ENCODE measurements at places on chromosomes 5 and 9.

DNA sequence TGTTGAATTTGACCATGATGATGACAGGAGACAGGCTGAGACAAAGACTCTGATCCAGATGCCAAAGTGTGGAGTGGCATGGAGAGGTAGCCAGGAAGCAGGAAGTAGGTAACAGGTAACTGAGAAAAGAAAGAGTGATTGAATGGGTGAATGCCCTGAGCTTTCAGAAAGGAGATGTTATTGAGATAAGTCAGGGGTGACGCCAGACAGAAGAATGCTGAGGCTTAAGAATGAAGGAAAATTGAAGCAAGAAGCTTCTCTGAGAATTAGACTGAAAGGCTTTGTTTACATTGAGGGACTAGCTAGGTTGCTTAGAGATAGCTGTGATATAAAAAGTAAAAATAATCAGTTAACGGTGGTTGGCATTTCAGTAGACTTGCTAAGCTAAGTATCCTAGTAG lies 165.7 kb downstream of the PSAT1 start:
- DNase-seq, result no peak

DNA sequence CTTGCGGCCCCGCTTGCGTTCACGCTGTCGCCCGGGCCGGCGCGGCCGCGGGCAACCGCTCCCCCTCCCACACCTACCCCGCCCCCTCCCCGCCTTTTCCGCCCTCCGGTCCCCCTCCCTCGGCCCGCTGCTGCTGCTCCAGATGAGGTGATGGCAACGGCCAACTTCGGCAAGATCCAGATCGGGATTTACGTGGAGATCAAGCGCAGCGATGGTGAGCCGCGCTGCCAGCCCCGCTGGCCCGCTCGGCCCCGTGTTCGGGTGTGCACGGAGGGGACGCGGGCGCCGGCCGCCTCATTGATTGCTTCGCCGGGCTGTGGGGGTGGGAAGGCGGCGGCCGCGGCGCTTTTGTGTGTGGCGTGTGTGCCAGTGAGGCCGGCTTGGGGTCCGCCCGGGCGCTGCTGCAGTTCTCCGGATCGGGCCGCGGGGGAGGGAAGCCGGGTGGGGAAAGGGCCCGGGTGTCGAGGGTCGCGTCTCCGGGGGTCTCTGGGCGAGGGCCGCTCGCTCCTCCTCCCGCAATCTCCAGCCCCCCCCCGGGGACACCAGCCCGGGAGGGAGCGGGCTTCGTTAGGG lies 403 bp downstream of the KIF2A start:
- no peak for DNase-seq

GRCh38 chr9:35839926-35840325 lies 10.9 kb downstream of the TMEM8B start:
- no peak for DNase-seq

- DNase-seq, result no peak
Measured at GRCh38 chr9:124652203-124652602, 118.9 kb downstream of the NR6A1 start.

GRCh38 chr5:43649256-43649655 lies 46.3 kb downstream of the NNT start:
- no peak for DNase-seq

DNA sequence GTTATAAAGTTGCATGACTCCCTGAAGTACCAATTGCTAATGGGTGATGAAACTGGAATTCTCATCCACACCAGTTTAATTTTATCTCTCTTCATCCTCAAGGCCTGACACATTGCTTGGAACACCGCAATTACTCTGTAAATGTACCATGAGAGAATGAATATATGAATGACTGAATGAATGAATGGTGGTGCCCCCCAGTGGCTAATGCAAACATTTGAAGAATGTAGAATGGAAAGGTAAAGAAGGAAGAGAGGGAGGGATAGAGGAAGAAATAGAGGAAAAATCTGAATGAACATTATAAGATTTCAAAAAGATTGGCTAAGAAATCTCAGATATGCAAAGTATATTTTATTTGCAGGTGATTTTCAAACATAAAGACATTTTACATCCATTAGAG lies 13.1 kb downstream of the PAPPA start:
- DNase-seq, result no peak

DNA sequence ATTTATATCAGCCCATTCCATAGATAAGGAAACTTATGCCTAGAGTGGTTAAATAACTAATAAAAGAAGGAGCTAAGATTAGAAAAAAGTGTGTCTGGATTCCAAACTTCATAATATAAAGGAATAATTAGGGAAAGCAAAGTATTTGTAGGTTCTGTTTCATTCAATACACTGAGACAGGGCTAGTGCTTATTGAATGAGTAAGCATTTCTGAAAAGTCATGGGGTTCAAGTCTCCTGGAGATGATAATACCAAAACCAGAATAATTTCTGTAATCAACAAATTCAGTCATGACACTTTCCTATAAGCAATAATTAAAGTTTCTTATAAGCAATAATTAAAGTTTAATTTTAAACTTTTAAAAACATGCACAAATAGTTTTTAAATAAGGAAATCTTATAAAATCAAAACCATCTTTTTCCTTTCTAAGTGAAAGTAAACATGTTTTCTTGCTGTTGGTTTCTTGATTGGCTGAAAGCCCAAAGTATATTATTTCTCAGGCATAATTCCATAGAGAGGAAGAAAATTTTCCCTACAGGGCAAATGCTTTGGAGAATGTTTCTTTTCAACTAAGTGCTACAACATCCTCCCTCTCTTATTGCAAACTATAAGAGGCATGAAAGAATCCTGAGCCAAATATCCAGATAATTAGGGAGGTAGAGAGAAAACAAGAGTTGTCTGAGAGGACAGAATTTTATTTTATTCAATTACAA lies 510.2 kb downstream of the PRELID2 start:
- no peak for DNase-seq

- DNase-seq, result no peak
Measured at GRCh38 chr5:113153512-113154097, 177.0 kb downstream of the DCP2 start.

GRCh38 chr5:150599917-150600511 lies 40.4 kb upstream of the SYNPO start:
- DNase-seq, result peak; percentile 66

DNA sequence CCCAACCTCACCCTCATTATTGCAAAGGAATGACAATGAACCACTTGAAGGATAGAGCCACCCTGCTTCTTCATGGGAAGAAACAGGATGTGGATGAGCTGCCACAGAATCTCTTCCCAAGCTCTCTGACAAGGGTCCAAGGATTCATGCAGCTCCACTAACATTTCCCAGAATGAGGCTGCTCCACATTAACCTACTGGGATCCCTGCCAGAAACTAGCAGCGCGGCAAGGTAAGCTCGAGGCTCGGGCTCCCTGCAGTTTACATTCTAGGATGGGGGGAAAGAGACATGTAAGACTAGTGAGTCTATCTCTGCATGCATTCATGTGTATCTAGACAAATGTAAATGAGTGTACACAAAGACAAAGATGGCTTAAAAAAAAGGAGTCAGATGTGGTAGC lies 12.1 kb downstream of the DCAF12 start:
- no peak for DNase-seq

DNA sequence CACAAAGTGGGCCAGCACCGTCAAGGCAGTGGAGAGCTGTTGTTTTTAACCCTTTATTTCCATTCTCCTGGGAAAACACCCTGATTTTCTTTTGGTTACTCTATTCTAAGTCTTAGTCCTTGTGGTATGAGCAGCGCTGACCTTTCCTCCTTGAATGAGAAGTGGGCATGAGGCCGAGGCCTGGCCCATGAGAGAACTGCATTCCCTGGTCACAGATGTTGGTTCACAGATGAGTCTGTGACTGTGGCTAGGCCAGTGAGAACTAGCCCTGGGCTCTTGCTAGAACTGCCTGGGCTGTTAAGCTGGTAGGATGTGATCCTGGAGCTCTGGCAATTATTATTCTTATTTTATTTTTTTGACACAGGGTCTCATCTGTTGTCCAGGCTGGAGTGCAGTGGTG lies 71.7 kb upstream of the KLF9 start:
- DNase-seq, result no peak

- no peak for DNase-seq
Measured at GRCh38 chr5:23684103-23684502, 176.7 kb downstream of the PRDM9 start.

GRCh38 chr9:78831726-78832125 lies 534.8 kb downstream of the PSAT1 start:
- DNase-seq, result no peak

DNA sequence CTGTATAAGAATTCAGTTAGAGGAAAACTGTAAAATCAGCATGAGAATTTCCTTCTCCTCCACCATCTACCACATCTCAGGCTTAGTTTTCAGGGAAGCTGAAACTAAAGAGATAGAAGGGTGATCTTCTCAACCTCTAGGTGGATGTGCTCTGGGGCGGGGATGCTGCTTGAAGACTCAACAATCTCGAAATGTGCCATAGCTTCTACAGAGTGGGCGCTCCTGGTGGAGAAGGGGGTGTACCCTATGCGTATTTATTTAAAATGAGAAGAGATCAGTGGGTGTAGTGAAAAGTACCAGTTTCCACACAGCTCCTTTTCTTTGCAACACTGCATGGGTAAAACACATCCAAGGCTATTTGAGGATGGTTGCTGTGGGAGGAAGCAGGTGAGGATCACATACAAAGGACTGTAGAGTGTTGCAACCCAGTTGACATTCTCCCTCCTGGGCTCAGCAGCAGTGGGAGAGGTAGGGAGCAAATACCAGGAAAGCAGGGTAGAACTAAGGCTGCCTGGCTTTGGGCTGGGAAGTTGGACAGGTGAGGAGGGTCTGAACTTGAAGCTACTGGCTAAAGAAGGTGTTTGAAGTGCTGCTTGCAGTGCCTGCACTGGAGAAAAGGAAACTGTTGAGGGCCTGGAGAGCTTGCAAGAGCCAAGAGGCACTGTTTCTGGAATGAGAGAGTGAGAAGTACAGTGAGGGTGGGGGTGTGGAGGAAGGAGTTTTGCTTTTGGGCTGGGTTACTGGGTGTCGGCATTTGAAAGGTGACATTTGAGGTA lies 73.1 kb downstream of the MAST4 start:
- no peak for DNase-seq

GRCh38 chr5:126335886-126336285 lies 87.3 kb upstream of the GRAMD2B start:
- no peak for DNase-seq

GRCh38 chr5:108788142-108788541 lies 40.4 kb downstream of the FER start:
- no peak for DNase-seq

DNA sequence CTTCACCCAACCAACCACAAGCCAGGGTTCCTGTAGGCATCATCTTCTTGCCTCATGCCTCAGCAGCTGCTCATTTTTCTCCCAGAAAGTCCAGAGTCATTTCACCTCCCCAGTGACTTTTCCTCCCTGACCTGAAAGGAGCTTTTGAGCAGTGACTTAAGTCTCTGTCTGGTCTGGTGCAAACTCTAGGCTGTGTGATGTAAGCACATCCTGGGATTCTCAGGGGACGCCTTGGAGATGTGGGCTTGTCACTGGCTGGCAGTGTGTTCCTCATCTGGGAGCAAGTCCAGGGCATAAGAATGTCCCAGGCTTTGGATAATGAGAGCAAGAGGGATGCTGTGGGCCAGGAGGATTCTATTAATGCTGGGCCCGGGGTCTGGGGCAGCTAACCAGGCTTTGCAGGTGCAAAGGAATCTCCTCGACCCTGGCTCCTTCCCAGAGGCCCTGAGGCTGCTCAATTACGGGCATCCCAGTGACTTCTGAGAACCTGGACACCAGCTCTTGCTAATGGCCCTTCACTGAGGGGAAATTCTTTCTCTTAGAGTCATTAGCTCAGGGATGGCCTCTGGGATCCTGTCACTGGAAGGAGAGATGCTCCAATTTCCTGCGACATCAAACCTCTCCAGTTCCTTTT lies 211.0 kb upstream of the PANK3 start:
- DNase-seq, result no peak

DNA sequence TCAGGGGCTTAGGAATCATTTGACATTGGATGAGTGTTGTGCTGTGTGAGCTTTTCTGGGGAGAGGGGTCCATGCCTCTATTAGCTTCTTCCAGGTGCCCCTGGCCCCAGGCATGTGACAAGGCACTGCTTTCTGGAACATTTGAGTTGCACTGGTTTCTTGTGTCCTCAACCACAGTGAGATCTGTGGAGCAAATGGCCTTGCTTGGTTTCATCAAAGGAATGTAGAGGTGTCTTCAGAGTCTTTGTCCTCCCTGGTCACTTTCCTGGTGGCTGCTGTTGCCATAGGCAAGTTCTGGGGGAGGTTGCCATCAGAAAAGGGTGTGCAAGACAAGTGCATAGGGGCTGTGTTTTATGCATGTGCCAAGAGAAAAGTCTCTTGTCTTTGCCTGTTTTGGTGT lies 157.5 kb downstream of the MACROH2A1 start:
- no peak for DNase-seq

- no peak for DNase-seq
Measured at GRCh38 chr9:27086818-27087680, 22.0 kb upstream of the TEK start.

GRCh38 chr9:112601636-112602035 lies 115.0 kb downstream of the KIAA1958 start:
- DNase-seq, result no peak

DNA sequence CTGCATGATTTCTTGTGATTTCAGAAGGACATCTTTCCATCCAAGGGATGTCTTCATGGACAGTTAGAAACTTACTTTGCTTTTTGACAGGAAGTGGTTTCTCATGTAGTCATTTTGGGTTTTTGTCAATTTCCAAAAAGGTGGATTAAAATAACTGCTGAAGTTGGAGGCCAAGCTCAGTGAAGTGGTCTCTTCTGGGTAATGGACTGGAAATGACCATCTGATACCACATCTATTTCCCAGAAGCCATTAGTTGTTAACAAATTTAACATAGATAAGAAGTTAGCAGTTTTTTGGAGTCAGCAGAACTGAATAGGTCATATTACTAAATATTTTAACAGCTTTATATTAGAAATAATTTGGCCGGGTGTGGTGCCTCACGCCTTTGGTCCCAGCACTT lies 86.2 kb upstream of the MYO10 start:
- no peak for DNase-seq

DNA sequence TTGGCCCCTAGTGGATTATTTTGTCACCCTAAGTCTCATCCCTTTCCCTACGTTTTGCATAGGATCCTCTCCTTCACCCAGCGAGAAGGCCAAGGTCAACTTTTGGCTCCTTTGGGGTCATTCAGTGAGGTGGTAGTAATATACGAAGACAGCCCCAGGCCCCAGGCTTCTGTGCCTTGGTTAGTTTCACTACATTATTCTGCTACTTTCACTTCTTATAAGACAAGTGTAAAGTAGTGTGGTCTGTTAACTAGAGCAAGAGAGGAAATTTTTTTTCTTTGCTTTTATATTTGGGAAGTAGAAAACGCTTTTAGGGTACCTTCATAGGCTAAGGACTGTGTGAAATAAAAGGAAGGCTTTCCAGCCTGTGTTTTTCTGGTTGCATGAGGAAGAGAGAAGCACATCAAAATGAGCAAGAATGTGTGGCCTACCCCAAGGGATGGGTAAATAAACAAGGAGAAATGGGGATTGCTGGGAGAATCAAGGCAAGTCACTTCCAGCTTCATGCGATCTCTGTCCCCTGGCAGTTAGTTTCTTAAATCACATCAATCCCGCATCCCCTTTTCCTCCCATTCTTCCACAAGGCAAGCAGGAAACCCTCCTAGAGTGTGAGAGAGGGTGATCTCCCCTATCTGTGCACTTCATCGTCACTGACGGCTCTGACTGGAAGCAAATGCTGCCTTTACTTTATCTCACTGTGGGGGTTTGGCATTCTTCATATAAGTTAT lies 677.0 kb upstream of the WWC1 start:
- DNase-seq, result no peak
